ENCODE measurements at places on chromosomes 4 and X.

DNA sequence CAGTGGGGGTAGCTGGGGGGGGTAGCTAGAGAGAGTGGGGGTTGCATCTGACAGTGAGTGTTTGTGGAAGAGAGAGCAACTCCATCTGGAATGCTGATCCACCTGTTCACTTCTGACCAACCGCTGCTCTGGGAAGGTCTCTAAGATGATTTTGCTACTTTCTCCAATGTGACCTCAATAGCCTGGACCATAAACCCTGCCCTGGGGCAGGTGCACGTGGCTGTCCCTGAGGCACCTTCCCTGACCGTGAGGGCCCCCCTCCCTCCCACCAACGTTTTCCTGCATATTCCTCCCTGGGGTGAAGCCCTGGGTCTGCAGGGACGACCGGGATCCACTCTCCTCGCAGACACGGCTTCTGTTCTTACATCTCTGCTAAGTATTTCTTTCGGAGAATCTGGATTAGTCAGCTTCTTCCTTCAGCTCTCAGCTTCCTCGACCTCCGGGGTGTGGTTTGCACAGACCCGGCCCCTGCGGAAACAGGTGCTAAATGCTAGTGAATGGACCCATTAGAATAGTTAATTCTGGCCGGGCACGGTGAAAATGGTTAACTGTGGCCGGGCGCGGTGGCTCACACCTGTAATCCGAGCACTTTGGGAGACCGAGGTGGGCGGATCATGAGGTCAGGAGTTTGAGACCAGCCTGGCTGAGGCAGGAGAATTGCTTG lies 21.4 kb upstream of the PLCXD1 start:
- no peak for DNase-seq

GRCh38 chr4:86934147-86934770 lies 552 bp upstream of the AFF1 start:
- no peak for DNase-seq

GRCh38 chrX:4243759-4244158 lies 530.3 kb upstream of the PRKX start:
- DNase-seq: no peak

GRCh38 chr4:109574931-109575804 lies 15.1 kb downstream of the MCUB start:
- DNase-seq: no peak

DNA sequence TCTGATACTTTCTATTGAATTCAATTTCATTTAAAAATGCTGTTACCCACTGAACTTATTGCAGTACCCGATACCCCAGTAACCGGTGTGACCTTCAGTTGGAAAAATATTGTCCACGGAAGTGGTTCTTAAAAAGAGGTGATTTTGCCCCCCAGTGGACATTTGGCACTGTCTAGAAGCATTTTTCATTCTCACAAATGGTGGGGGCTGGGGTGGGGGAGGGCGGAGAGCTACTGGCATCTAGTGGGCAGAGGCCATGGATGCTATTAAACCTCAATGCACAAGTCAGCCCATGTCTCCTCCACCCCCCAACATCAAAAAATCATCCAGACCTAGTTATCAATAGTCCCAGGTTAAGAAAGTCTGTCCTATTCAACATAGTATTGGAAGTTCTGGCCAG lies 19.6 kb upstream of the CHM start:
- DNase-seq: no peak

DNA sequence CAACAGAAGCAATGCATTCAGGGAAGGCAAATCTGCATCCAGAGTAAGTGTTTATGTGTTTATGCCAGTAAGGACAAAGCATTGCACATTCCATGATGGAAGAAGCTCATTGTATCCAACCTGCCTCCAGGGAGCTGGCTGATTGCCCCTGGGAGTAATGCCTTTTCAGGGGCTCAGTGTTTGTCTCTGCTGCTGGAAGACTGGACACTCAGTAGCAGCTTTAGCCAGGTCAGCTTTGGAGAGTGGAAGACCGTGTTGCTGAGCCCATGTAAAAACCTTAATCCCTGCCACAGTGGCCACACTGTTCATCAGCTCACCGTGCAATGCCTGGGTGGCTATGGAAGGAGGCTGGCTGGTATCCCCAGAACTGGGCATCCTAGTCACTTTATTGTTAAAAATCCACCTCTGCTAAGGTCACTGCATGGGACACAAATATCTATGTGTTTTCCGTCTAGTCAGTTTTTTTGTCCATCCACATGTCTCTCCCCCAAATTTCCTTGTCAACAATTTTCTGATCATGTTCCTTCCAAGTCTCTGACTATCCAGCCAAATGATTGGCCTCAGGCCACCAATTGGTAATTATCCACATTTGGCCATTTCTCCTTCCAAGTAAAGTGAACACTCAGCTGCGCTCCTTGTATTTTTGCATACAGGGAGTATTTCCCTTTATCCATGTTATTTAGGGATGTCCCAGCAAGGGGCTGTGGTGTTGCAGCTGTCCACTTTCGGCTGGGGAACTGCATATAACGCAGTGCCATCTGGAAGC lies 2044.5 kb upstream of the AGA start:
- no peak for DNase-seq

DNA sequence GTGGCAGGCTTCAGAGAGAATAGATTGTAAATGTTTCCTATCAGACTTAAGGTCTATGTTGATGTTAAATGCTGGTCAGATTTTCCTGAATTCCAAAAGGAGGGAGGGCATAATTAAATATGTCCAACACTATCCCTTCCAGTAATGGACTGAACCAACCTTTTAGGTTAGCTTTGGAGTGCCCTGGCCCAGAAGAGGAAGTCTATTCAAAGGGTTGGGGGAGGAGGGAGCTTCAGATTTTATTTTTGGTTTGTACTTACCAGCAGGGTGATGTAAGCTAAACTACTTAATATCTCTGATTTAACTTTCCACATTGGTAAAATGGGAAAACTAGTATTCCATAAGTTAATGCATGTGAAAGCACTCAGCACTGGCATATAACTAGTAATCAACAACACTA lies 91.1 kb downstream of the RBM46 start:
- DNase-seq: no peak

DNA sequence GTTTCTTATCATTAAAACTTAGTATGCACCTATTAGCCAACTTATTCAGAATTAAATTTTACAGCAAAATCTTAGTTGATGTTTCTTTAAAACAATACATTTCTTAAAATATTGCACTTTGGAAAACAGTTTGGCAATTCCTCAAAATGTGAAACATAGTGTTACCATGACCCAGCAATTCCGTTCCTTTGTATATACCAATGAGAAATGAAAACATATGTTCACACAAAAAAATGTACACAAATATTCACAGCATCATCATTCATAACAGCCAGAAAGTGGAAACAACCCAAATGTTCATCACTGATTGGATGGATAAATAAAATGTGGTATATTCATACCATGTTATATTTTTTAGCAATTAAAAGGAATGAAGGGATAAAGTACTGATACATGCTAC lies 50.2 kb downstream of the WDR44 start:
- DNase-seq: no peak

DNA sequence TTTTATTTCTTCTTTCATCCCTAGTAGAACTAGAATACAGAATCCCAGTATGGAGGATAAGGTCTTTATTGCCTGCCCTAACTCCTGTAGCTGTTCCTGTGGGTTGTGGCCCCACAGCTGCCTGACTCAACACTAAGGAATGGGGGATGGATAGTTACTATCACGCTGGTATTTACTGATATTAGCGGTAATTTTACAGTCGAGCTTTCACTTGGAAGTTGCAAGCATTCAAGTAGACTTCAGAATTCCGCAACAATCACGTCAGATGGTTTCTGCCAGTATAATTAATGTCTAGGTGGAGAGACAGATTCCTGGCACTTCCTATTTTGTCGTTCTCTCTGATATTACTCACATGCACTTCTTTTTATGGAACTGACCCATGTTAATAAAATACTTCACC lies 489.8 kb downstream of the PABPC4L start:
- DNase-seq: no peak

DNA sequence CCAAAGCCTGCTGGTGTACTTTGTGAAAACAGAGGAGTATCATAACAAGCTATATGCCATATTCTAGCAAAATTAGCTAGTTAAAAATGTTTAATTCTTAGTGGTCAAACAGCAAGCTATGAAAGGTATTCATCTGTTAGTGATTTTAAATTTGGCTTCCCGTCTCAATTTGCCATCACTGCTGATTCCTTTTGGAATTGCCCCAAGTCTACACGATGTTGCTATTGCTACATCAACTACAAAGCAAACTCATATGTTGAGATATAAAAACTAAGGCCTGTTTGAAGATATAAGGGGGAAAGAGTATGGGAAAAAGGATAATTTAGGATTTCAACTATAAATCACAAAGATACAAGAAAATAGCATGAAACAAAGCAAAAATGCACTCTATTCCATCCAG lies 146.1 kb downstream of the COL25A1 start:
- DNase-seq: no peak

Data from stimulated activated CD4-positive, alpha-beta T cell treated with anti-CD3 and anti-CD28 coated beads, Interleukin-1b, Interleukin-23, amount 100 ng/mL, for 1 hour (primary cell).